ENCODE measurements at places on chromosomes 1 and 21. TPM values are rescaled to one million over a fixed set of nuclear protein-coding genes. Genes with fewer than 3 reads are reported as not detected.

OR2G6 gene
- not detected for total RNA-seq

KRTAP6-2 gene
- not detected for total RNA-seq

PADI2 gene
- 0.60 TPM for total RNA-seq

YOD1 gene
- total RNA-seq: 3.4 TPM

CD34 gene
- total RNA-seq: 0.90 TPM

PPP1R12B gene
- total RNA-seq: 12.3 TPM

All from smooth muscle cell of the coronary artery (primary cell).